ENCODE measurements at places on chromosomes 5 and 9. TPM values are rescaled to one million over a fixed set of nuclear protein-coding genes. Genes with fewer than 3 reads are reported as not detected.

The PROB1 gene
- 0.49 TPM for total RNA-seq

The SPATA9 gene
- 0.98 TPM for total RNA-seq

The CARD9 gene
- total RNA-seq = under 0.01 TPM

The SLC23A1 gene
- not detected for total RNA-seq

The BASP1 gene
- 337 TPM for total RNA-seq

The ECM2 gene
- 5.2 TPM for total RNA-seq

The ASS1 gene
- total RNA-seq = 16.2 TPM

The CD180 gene
- total RNA-seq = 0.25 TPM

The BTNL9 gene
- 2.2 TPM for total RNA-seq

The PPIC gene
- 3.4 TPM for total RNA-seq

The GBA2 gene
- total RNA-seq = 47.9 TPM

The LCNL1 gene
- total RNA-seq = 0.74 TPM

The PALM2AKAP2 gene
- total RNA-seq = 2.5 TPM

The CARTPT gene
- total RNA-seq = 0.74 TPM

The PCDHGA10 gene
- total RNA-seq = 14.5 TPM

The LRRC19 gene
- under 0.01 TPM for total RNA-seq

The NAIP gene
- total RNA-seq = 20.7 TPM

The PPP2CA gene
- 90.2 TPM for total RNA-seq

The PRSS3 gene
- 0.25 TPM for total RNA-seq

The CDKN2B gene
- total RNA-seq = 0.25 TPM

The MEIKIN gene
- not detected for total RNA-seq

The ASPN gene
- total RNA-seq = 5.9 TPM

The FOXD4L6 gene
- total RNA-seq = not detected

The SLC28A3 gene
- not detected for total RNA-seq

The OR1L8 gene
- not detected for total RNA-seq

The SHC3 gene
- total RNA-seq = 59.0 TPM

The ELOVL7 gene
- 3.9 TPM for total RNA-seq

The IRX2 gene
- total RNA-seq = under 0.01 TPM

The CTXN3 gene
- 3.2 TPM for total RNA-seq

The ZNF454 gene
- 15.0 TPM for total RNA-seq

The CCL19 gene
- not detected for total RNA-seq

The RNF180 gene
- total RNA-seq = 48.9 TPM
